ENCODE measurements at places on chromosomes 7 and 10.
A peak's percentile ranks its signal among the peaks of the same experiment; 100 is the strongest.

- DNase-seq, result no peak
Measured at GRCh38 chr10:28719789-28720436, 42.6 kb downstream of the BAMBI start.

- DNase-seq, result peak; percentile 92
Measured at GRCh38 chr7:134432296-134433152, 26.4 kb downstream of the AKR1B1 start.

- DNase-seq, result no peak
Measured at GRCh38 chr7:27921081-27921836, 181.3 kb downstream of the TAX1BP1 start.

DNA sequence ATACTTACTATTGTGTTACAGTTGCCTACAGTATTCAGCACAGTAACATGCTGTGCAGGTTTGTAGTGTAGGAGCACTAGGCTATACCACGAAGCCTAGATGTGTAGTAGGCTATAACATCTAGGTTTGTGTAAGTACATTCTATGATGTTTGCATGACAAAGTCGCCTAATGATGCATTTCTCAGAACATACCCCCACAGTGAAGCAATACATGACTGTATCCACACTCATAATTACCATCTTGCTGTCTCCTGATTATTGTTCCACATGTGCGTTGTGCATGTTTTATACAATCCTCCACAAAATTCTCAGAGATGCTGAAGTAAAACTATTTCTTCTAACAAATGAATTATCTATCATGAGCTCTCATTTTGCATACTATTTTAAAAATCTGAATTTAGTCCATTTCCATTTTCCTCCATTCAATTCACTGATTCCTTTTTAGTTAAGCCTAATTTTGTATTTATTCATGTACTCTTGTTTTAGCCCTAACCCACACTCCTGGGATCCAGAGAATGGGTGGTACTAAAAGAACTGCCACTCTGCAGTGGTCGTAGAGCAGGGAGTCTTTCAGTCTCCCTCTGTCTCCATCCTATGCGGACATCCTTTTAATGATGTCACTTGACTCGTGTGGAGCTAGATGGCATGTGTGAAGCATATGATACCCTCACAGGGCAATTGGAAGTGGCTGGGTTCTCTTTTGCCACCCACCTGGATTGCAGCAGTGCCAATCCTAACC lies 67.6 kb upstream of the CAV2 start:
- DNase-seq, result no peak

DNA sequence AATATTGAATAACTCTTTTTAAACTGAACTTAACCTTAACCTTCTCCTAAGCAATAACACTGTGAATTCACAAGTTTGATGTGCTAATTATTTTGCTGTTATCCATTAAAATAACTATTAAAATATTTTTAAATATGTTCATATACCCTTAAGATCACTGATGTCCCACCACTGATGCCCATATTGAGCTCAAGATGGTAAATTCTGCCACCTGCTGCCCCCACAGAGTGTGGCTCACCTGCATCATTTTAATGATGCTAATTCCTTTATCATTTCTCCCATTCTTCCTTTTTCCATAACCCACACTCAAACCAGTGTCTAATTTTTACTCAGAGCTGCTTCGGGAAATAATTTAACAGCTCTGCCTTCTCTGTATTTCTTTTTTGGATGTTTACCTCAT lies 82.3 kb upstream of the ARID5B start:
- no peak for DNase-seq

DNA sequence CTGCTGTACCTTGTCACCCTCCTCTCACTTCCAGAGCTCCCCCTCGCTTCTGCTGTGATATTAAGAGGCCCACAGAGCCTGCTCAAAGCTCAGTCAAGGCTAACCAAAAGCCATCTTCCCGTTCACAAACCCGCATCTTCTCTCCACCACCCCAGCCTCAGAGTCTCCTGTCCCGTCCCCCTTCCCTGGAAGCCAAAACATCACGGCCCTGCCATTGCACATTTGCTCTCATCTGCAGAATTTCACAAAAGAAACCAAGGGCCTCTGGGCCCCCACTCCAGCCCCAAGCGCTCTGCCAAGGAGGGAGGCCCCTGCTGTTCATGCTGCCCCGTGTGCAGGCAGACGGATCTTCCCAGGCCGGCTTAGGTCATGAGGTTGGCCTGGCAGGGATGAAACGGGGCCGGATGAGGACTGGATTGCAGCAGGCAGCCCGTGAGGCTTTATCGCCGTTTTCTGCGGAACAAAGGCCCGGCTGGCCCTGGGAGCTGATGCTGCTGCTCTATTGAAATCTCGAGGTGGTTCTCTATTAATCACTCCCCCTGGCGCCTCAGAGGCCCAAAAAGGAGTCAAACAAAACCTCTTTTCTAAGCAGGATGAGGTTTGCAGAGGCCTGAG lies 31.6 kb upstream of the FOXK1 start:
- DNase-seq, result peak; percentile 55

- DNase-seq, result no peak
Measured at GRCh38 chr10:44788147-44789129, 122.7 kb upstream of the TMEM72 start.

- DNase-seq, result no peak
Measured at GRCh38 chr7:139909379-139910050, 80.5 kb downstream of the TBXAS1 start.

DNA sequence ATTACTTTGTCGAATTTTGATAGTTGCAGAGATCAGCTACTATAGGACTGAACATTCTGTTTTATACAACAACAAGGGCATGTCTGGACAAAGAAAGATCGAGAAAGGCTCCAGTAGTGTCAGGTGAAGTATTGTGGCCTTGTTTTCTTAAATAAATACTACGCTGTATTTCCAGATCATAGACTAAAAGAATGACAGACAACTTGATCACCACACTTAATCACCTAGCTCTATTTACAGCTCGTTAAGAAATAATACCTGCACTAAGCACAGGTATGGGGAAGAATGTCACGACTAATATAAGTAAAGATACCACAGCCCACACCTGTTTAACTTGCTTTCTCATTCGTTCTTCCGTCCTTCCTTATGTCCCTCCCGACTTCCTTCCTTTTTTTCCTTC lies 269.2 kb downstream of the HGF start:
- DNase-seq, result no peak

- no peak for DNase-seq
Measured at GRCh38 chr7:117008886-117009531, 55.7 kb downstream of the ST7 start.

GRCh38 chr7:132576721-132577085 lies 433 bp upstream of the PLXNA4 start:
- no peak for DNase-seq

- DNase-seq, result no peak
Measured at GRCh38 chr7:135186841-135187253, 16.3 kb upstream of the CYREN start.

- no peak for DNase-seq
Measured at GRCh38 chr10:97888134-97888533, 38.5 kb downstream of the GOLGA7B start.

- no peak for DNase-seq
Measured at GRCh38 chr7:91165006-91165845, 99.0 kb upstream of the FZD1 start.

DNA sequence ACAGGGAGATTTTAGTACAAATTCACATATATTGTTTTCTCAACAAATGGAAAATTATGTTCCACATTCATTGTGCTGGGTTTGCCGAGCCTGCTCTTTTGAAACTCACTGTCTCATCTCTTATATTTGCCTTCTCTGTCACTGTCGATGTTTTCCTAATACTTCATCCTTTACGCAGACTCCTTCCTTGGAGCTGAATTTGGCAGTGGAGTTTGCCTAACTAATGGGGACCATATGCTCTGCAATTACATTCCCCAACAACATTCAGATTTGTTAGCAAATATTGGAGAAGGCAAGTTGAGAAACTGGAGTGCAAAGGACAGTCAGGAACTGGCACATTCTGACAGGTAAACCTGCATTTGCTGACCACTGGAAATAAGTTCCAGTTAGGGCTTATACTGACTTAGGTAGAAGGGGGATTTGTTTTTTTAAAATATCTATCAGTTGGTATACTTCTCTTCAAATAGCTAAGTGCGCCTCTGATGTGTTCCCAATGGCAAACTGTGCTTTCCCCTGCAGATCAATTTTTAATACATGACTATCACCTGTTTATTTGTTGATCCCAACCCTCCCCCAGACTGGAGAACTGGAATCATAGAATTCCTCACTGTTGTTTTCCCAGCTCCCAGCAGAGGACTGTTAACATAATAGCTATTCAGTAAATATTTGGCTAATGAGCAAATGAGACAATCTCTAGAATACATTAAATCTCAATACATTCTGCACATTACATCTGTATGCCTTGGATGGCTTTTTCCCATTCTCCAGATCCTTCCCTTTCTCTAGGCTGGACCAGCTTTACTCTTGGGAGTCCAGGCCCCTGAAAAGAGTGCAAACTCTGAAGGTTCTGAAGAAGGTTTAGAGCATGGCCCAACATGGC lies 769.3 kb downstream of the KCNMA1 start:
- no peak for DNase-seq

- DNase-seq, result peak; percentile 42
Measured at GRCh38 chr7:154451480-154452457, 399.6 kb downstream of the DPP6 start.

GRCh38 chr7:107628461-107629064 lies 32.1 kb upstream of the SLC26A4 start:
- DNase-seq, result no peak

DNA sequence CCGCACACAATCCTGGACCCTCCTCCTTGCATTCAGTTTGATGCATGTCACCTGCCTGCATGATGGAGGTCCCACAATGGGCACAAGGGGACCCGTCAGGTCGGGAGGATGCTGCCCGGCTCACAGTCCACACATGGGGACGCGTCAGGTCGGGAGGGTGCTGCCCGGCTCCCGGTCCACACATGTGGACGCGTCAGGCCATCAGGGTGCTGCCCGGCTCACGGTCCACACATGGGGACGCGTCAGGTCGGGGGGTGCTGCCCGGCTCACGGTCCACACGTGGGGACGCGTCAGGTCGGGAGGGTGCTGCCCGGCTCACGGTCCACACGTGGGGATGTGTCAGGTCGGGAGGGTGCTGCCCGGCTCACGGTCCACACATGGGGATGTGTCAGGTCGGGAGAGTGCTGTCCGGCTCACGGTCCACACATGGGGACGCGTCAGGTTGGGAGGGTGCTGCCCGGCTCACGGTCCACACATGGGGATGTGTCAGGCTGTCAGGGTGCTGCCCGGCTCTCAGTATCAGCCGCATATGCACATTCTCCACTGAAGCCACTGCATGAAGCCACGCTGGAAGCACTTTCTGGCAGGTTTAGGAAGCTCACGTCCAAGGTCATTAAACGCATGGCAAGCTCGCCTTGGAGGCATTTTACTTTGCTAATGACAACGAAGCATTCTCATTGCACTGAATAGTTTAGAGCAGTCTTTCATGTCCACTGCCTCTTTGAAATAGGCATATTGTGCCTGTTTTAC lies 50.3 kb downstream of the DIP2C start:
- DNase-seq, result no peak

- DNase-seq, result peak; percentile 65
Measured at GRCh38 chr7:127107601-127108007, 145.1 kb downstream of the GRM8 start.

DNA sequence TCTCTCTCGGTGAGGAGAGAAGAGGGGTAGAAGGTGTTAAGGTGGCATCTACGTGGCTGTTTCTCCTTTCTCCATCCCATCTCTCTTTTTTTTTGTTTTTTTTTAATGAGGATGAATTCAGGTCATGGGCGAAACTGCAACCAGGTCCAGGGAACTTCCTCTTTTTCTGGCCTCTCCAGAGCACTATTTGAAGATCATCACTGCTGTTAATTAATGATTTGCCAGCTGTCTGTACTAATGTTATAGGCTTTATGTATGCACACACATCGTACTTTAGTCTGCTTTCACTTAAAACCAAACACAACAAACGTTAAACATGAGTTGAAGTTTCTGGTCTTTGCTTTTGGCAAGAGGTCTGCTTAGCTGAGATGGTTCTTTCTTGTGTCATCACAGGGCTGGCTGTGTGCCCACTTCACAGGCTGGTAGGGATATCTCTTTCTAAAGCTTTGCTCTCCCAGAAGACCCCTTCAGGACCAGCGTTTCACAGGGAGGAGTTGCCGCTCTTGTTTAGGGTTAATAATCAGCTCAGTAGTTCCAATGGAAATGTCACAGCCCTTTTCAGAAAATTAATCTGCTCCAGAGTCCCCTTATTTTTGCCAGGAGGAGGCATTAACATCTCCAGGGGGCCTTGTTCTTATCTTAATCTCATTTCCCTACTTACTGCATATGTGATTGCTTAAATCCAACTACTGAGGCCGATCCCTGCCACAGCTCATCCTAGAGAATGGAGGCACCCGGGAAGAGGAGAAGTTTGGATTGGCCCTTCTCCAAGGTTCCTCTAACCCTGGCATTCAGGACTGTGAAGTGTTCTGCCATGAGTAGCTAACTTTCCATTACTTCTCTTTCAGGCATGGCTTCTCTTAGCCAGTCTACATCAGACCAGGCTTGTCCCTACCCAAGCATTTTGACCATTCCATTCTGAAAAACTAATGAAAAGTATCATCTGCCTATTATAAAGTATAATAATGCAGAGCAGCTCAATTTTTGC lies 273.9 kb upstream of the NFE2L3 start:
- no peak for DNase-seq

GRCh38 chr7:37952240-37952639 lies 31.8 kb downstream of the EPDR1 start:
- no peak for DNase-seq

DNA sequence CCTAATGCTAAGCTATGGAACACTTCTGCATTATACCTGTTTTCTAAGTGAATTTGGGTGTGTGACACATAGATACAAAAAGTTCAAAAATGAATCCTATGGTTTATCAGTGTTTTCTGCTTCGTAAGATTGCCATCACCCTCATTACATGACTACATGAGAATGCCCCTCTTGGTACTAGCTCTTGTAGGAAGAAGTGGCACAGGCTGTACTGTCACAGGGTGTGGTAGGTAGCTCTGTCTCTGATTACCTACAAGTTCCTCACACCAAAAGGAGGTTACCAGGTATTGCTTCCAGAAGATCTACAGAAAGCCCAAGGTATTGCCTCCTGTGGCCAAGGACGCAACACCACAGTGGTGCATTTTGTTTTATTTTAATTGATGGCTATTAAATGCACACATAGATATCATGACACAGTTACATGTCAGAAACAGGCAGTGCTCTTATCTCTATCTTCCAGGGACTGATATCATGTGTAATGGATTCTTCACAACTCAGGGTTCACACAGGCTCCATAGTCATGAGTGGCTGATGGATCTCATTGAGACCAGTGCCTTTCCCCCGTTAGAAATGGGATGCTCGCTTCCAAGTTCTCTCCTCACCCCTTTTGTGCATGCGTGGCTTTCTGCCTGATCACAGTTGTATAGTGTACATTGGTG lies 6.6 kb downstream of the OPTN start:
- no peak for DNase-seq

- no peak for DNase-seq
Measured at GRCh38 chr10:108411206-108411605, 1246.7 kb upstream of the SORCS1 start.

- DNase-seq, result no peak
Measured at GRCh38 chr10:106815427-106816043, 349.0 kb downstream of the SORCS1 start.

Data from H9 (cell line).